AG20443 (cell line): ENCODE measurements at places on chromosomes 2 and 18.
A peak's percentile ranks its signal among the peaks of the same experiment; 100 is the strongest.

GRCh38 chr2:228599297-228599696 is 417.8 kb upstream of the SPHKAP start:
- no peak for DNase-seq

DNA sequence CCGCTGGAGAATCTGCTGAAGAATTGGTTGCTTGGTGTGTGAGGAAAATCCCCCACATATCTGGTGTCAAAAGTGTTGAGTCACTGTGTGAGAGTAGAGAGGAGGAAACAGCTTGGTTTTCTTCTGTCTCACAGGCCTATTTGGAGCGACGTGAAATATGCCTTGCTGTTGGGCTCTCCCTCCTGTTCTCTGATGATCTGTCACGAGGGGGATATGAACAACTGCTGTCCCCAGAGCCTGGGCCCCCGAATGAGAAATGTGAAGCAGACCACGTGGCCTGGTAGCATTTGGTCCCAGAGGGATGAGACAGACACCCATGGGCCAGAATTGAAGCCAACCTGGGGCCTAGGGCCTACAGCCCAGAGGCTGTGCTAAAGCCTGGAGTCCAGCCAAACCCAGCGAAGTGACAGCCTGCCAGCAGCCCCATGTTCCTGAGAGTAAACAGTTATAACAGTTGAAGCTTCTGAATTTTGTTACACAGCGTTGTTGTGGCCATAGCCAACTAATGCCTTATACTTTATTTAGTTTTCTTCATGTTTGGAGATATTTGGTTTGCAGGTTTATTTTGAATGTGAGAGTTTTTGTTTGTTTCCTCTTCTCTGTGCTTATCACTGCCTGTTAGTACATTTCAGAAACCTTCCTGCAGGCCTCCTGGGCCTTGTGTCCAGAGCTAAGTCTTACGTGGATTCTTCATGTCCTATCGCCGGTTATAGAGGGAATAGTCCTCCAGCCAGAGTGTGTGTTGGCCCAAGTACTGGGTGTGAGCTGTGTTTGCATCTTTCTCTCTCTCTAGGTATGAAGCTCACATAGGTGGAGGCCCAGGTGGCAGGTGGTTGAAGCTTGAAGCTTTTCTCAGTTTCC is 18.7 kb upstream of the COLEC12 start:
- peak; percentile 43 for DNase-seq

GRCh38 chr2:207725873-207726578 is 14.6 kb downstream of the CCNYL1 start:
- DNase-seq: no peak

- peak; percentile 6 for DNase-seq
Observed at GRCh38 chr2:96088340-96089335, 27.7 kb downstream of the ADRA2B start.

DNA sequence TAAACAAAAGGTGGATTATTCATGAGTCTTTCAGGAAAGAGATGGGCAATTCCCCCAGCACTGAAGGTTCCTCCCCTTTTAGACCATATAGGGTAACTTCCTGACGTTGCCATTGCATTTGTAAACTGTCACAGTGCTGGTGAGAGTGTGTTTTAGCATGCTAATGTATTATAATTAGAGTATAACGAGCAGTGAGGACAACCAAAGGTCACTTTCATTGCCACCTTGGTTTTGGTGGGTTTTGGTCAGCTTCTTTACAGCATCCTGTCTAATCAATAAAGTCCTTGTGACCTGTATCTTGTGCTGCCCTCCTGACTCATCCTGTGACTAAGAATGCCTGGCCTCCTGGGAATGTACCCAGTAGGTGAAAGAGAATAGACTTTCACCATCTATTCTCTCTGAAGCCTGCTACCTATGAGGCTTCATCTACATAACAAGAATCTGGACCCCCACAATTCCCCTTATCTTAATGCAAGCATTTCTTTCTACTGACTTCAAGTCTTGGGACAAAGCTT is 148.7 kb downstream of the CABLES1 start:
- no peak for DNase-seq

- no peak for DNase-seq
Observed at GRCh38 chr2:98824256-98825019, 93.5 kb upstream of the MGAT4A start.

DNA sequence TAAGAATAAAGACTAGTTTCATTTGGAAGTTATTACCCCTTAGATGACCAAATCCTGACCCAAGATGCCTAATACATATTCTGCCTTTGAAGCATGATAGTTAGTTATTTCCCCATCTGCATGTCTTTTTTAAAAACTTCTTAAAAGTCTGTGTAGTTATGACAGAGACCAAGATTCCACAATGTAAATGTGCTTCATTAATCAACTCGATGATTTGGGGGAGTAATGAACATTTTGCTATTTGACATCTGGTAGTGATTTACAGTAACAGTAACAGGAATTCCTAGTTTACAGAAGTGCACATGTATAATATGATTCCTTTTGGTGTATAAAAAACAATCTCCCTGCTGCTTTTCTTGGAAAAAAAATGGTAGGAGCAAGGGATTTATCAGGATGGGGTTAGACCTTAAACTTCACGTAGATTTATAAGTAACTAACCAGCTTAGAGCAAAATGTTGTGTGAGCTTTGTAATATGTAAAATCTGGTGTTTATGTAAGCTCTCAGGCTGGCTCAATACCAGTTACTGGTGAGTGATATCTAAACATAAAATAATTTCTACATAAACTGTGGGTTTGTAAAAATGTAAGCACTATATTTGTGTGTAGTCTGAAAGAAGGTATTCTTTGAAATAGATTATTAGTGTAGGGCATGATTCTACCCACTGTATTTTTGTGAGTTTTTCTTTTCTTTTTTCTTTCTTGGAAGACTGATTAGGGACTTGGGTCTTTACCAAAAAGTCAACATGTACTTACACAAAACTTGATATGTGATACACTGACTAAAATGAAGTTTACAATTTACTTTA is 641.6 kb downstream of the EPHA4 start:
- DNase-seq: no peak

- no peak for DNase-seq
Observed at GRCh38 chr2:216149741-216150140, 40.6 kb downstream of the XRCC5 start.

DNA sequence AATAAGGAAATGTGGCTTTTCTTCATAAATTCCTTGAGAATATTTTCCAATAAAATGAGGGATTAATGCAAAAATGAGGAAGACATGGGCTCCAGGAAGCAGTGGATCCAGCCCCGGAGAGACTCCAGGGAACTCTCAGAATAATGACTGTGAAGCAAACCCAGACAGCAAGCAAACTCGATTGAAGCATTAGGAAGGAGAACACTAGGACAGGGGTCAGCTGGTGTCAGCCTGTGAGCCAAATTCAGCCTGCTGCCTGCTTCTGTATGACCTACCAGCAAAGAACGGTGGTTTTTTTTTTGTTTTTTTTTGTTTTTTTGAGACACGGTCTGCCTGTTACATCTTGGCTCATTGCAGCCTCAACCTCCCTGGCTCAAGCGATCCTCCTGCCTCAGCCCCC is 274.3 kb upstream of the FBXO11 start:
- DNase-seq: no peak

- peak; percentile 82 for DNase-seq
Observed at GRCh38 chr2:119255760-119256581, 32.3 kb downstream of the STEAP3 start.

GRCh38 chr2:207534417-207534816 is 4.7 kb downstream of the CREB1 start:
- DNase-seq: no peak

GRCh38 chr2:147352264-147353071 is 492.4 kb upstream of the ACVR2A start:
- no peak for DNase-seq

DNA sequence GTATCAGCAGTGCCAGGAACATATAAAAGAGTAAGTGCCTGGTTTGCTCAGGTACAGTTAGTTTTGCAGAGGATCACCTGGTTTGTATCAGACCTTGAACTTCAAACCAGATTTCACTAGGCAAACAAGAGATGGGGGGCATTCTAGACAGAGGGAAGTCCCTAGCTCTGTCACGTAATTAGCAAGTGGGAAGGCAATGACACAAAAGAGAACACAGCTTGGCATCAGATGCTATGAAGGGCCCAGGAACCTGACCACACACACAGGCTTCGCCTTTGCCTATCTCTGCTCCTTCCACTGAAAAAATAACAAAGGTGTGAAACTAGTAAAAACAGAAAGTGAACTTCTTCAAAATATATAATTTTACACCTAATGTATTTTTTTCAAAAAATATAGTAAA is 62.6 kb downstream of the CERKL start:
- DNase-seq: no peak

GRCh38 chr2:46439582-46439981 is 39.8 kb upstream of the TMEM247 start:
- DNase-seq: no peak

DNA sequence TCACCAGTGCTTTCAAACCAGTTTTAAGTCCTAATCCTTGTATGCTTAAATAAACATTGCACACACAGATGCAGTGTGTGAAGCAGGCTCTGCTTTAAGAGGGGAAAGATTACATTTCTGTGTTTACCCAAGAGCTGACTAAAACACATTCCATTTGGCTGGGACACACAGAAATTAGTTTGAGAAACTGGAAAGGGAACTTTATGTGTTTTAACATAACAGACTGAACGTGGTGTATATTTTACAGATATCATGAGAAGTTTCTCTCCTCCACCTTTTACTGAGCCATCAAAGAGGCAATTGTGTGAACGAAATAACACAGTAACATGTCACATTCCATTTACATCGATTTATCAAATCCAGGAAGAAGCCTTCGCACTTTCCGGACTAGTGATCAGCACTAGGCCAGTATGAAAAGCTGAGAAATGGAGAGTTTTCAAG is 121.8 kb downstream of the MAIP1 start:
- peak; percentile 40 for DNase-seq

DNA sequence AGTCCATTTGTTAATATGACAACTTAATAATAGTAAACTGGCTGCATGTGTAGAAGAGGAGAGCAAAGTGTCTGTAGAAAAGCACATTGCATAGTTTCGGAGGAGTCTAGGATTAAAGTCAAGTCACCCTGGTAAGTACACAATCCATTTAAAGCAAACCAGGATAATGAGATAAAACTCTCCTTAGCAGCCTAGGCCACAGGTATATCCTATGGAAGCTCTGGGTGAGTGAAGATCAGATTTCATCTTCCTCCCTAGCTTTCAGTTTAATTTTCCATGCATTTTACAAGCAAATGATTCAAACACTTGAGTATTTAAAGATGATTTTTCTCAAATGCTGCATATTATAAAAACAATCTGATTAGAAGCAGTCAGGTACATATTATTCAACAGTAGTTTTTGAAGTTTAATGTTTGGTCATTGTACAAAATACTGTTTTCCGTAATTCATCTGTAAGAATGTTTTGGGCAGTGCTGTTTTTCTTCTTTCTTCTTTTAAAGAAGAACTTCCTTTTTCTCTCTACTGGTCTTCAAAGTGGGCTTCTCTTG is 10.2 kb downstream of the CERS6 start:
- no peak for DNase-seq

DNA sequence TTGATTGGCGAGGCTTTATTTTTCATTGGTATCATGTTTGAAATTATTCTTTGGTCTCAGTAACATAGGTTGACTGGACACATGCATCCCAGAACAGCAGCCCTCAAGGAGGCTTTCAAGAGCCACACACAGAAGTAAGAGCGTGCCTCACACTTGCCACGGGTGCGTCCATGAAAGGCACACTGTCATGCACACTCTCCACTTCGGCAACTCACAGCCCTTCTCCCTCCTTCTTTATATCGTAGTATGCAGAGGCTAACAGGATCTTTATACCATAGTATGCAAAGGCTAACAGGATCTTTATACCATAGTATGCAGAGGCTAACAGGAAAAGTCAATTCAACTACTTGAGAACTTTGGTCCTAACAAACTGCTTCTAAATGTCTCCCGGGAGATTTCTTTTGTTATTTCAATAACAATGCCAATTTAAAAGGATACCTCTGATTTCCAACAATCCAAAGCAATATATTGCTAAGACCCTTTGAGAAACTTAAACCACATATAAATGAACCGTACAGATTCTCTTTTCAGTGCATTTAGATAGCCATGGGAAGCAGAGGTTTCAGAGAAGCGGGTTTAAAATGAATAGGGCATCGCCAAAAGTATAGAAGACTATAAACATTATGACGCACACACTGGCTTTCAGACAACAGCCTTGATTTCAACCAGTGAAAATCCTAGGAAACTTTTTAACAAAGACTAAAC is 26.5 kb upstream of the ZNF516 start:
- DNase-seq: no peak

GRCh38 chr2:239945751-239946561 is 79.2 kb downstream of the NDUFA10 start:
- no peak for DNase-seq

- no peak for DNase-seq
Observed at GRCh38 chr2:240561325-240561971, 1.3 kb downstream of the DUSP28 start.

GRCh38 chr2:217795706-217796465 is 206.9 kb downstream of the TNS1 start:
- peak; percentile 25 for DNase-seq

GRCh38 chr18:50034029-50034428 is 160.9 kb downstream of the MYO5B start:
- DNase-seq: no peak

DNA sequence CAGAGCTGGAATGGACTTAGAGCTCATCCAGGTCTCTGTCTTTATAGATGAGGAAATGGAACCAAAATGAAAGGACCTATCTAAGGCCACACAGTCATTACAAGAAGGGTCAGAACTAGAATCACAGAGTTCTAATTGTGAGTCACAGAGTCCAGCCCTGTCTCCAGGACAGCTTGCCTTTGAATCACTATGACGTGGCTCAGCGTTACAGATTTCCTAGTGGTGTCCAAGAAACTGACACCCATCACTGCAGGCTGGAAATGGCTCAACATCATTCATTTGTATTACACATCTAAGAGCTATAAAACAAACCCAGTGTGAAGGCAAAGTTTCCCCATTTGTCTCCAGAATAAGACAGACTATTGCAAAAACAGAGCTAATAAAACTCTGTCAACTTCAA is 164.3 kb upstream of the SIX2 start:
- peak; percentile 76 for DNase-seq

- DNase-seq: no peak
Observed at GRCh38 chr2:208549546-208550158, 143.1 kb downstream of the PTH2R start.

DNA sequence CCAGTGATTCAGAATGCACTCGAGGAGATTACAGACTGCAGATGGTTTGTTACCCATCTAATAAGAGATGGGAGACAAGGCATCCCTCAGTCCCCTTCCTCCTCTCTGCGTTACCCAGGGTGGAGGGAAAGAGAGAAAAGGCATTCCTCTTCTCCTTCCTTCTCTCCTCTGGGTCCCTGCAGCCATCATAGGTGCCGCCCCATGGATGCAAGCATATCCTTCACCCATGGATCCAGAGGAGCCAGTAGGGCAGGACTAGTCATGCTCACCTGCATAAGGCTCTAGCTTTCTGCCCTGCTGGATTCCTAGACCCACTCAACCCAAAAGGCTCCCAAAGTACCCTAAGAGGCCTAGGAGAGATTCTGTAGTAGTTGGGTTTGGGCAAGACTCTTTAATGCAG is 20.4 kb downstream of the CMPK2 start:
- DNase-seq: no peak

GRCh38 chr2:37843556-37843955 is 81.5 kb upstream of the RMDN2 start:
- peak; percentile 63 for DNase-seq
